ENCODE measurements at places on chromosomes 3 and 15.

DNA sequence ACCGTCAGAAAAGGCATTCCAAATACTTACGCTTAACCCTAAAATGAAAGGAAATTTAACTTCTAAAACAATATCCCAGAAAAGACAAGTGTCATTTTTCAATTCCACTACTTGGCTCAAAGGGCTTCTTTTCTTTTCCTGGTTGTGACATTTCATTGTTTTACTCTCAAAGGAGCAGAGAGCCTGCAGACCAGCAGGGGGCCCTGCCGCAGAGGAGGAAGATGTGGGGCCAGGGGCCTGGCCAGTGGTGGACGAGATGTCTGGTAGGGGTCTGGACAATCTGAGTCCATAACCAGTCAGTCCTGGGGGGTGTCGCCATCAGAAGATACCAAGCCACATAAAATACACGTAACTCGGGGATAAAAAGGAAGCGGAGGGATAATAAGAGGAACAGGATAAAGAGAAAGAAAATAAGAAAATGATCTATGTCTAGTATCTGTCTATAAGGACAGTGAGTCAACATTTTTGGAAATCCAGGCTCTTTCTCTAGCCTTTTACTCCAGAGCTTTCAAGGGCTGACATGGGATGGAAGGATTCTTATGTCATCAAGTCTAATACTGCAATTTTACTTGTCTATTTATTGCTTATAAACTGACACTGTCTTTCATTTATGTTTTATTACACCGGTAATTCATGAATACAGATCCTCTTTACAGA, 54.2 kb upstream of the ARHGEF3 start:
- no peak for DNase-seq

GRCh38 chr3:66014651-66015050, 24.1 kb downstream of the MAGI1 start:
- DNase-seq: no peak

DNA sequence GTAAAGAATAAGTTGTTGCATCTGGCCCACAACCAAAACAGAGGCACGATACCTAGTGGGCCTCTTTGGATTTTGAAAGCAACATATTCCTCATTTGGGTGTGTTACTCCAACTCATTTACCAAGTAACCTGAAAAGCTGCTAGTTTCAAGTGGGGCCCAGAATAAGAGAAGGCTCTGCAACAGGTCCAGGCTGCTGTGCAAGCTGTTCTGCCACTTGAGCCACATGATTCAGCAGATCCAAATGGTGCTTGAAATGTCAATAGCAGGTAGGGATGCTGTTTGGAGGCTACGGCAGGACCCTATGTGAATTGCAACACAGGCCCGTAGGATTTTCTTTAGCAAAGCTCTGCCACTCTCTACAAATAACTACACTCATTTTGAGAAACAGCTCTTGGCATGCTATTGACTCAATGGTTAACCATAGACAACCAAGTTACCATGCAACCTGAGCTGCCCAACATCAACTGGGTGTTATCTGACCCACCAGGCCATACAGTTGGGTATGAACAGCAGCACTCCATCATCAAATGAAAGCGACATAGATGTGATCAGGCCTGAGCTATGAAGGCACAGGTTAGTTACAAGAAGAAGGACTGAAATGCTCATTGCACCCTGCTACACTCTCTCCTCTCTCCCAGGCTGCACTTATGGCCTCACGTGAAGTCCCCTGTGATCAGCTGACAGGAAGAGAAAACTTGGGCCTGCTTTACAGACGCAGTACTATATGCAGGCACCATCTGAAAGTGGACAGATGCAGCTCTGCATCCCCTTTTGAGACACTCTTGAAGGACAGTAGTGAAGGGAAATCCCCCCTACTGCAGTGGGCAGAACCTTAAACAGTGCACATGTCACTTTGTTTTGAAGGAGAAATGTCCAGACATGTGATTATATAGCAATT, 9.5 kb upstream of the MCF2L2 start:
- no peak for DNase-seq

- DNase-seq: no peak
Observed at GRCh38 chr15:73872346-73872745, 1.0 kb upstream of the TBC1D21 start.

- DNase-seq: no peak
Observed at GRCh38 chr15:69766156-69766555, 313.5 kb downstream of the RPLP1 start.

GRCh38 chr3:44469914-44470313, 7.6 kb downstream of the ZNF445 start:
- DNase-seq: no peak

GRCh38 chr3:38000965-38001455, 10.4 kb downstream of the VILL start:
- no peak for DNase-seq

- no peak for DNase-seq
Observed at GRCh38 chr3:19596408-19596807, 337.6 kb downstream of the EFHB start.

GRCh38 chr15:87931584-87931983, 325.0 kb downstream of the NTRK3 start:
- DNase-seq: no peak

DNA sequence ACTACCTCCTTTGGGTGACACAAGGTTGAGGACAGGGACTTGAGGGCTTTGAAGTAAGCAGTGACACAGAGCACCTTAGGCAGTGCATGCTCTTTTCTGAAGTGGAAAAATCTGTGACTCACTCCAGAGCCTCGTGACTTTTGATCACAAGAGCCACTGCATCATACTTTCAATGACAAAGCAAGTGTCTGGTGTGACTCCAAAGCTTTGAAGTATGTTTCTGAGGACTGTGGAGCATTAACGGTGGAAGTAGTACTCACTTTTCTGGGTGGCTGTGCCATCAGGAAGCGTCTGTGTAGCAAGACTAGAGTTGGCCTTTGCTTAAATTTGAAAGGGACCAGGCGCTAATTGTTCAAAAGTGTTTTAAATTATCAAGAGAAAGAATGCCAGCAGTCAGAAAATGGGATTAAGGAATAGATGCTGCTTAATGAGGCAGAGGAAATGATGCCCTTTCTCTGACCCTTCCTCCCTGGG, 210.7 kb upstream of the TRIM42 start:
- no peak for DNase-seq

- DNase-seq: no peak
Observed at GRCh38 chr15:68719672-68720071, 101.0 kb downstream of the ANP32A start.

DNA sequence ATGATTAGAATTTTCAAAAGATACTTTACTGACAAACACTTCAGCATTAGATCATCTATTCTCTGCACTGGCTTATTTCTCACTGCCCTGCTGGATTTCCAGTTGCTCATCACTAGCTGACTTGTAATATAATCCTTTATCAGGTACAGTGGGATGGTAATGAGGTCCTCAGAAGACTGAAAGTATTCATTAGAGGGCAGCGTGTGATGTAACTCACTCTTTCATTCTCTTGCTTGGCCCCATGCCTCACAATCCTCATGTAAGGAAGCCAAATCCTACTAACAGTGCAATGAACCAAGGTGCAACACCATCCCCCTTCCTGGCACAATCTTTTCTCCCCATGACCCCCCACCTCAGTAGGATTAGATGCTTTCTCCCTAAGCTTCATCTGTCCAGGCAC, 289.9 kb downstream of the CTNNB1 start:
- no peak for DNase-seq

DNA sequence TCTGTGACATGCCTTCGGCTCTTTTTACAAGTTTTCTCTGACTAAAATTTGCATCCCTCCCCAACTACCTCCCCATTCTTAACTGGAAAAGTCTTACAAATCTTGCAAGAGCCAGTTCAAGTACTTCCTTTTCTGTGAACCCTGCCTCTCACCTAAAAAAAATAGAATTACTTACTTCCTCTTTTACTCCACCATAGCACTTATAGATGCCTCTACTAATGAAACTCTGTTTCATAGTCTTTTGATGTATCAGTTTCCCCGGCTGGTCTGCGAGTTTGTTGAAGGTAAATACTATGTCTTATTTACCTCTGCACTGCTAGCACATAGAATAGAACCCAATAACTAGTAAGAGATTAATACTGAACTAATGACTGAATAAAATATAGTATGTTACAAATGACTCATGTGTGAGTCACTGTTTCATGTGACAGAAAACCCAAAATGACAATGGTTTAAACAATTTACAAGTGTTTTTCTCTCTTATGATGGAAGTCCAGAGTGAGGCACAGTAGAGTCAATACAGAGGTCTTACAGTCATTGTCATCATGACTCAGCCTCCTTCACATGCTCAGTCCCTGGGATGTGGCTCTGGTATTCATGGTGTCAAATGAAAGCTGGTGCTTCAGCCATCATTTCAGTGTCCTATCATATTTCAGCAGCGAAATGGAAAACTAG, 393.5 kb downstream of the RSL24D1 start:
- no peak for DNase-seq

DNA sequence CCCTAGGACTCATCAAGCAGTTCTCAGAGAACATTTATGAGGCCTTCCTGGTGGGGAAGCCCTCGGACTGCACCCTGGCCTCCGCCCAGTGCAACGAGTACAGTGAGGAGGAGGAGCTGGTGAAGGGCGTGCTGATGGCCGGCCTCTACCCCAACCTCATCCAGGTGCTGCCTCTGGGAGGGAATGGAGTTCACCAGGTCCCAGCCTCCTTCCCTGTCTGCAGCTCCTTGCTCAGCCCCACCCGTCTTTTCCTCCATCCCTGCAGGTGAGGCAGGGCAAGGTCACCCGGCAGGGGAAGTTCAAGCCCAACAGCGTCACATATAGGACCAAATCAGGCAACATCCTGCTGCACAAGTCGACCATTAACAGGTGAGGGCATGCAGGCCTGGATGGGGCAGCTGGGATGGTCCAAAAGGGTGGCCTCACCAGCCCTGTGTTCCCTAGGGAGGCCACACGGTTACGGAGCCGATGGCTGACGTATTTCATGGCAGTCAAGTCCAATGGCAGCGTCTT, 46.3 kb downstream of the DHX30 start:
- no peak for DNase-seq

- no peak for DNase-seq
Observed at GRCh38 chr3:152245498-152246170, 23.1 kb upstream of the MBNL1 start.

GRCh38 chr15:76330080-76330680, 6.4 kb upstream of the ISL2 start:
- DNase-seq: no peak

- DNase-seq: no peak
Observed at GRCh38 chr15:90665288-90666134, 51.6 kb upstream of the BLM start.

DNA sequence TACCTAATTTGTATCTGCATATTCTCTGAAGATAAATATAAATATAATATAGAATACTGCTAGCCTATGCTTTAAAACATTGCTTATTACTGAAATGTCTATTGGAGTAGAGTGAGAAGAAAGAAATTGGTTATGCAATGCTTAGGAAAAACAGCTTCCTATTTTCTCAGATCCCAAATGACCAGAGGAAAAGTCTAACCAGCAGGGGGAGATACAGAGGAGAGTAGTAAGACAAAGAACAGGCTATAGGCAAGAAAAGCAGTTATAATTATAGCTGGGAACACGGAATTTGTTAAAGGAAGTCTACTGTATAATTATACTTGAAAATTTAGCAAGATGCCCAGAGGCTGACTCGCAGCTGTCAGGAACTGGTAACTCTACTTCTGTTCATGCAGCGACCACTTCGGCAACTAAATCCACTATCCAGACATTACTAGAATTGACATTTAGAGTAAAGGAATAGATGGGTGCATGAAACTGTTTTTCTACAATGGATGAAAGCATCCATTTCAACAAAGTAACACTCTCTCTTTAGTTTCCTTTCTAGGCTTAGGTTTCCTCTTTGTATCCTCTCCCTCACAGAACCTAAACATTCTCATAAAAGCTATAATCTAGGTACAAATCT, 97.2 kb downstream of the TBC1D5 start:
- DNase-seq: peak; percentile 48

DNA sequence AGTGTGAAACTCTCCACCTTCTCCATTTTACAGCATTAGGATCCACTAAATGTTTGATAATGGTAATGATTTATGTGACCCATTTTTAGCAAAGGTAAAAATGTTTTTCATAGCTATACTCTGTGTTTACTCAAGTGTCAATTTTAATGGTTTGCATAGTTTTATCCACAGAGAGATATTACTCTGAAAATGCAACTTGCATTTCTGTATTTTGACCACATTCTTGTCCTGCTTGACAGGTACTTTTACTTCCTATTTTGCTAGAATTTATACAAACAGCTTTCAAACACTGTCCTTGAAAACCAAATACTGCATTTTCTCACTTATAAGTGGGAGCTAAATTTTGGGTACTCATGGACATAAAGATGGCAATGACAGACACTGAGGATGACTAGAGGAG, 62.9 kb downstream of the SERPINI1 start:
- DNase-seq: no peak

DNA sequence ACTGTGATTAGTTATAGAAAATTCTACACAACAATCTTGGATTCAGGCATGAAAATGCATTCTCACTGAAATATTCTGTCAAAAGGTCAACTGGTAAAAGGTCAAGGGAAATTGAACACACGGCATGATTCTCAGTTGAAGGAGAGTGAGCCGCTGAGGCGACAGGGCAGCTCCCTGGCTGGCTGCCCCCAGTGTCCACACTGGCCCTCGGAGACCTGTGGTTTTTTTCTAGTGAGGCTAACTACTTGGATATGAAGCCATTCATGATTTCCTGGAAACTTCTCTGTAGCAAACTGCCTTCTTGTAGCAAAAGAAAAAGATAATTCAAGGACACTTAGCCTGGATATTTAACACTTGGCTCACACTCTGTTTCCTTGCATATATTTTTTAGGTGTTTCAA, 37.2 kb downstream of the AADACL2 start:
- DNase-seq: no peak

GRCh38 chr3:105362021-105362665, 4.6 kb upstream of the ALCAM start:
- no peak for DNase-seq
